ENCODE measurements at places on chromosomes 6 and 20.

GRCh38 chr20:64065974-64066343 is 3.0 kb downstream of the TCEA2 start:
- DNase-seq = no peak
- peaks cover 23% of the 10 kb centered on the region for H3K36me3 ChIP-seq
- H3K27me3 ChIP-seq = no peaks in the 10 kb centered on the region
- H3K4me1 ChIP-seq = peaks cover 30% of the 10 kb centered on the region

- peaks cover 78% of the 10 kb centered on the region for H3K36me3 ChIP-seq
- peak overlapping the region; percentile 99 for H3K27ac ChIP-seq
- H3K27me3 ChIP-seq = no peaks in the 10 kb centered on the region
- peaks cover 11% of the 10 kb centered on the region for H3K4me1 ChIP-seq
- no peak overlapping the region for H3K4me3 ChIP-seq
Observed at GRCh38 chr20:49542514-49542991, 25.4 kb downstream of the PTGIS start.

DNA sequence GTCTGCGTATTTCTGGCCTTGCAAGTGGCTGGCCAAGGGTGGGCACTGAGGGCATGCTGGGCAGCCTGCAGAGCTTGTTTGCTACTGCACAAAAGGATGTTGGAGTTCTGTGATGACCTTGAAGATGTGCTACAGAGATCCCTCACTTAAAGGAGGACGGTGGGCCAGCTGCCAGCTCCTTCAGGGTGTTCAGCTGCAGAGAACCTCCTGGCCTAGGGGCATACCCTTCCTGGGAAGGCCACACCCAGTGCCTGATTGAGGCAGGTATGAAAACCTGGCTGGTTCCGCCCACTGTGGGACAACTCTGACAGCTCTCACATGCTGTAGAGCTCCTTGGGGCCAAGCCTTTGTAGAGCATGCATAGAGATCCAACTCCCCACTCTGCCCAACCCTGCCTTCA is 3.0 kb upstream of the KCNK17 start:
- no peak overlapping the region for H3K27ac ChIP-seq
- H3K4me1 ChIP-seq = peaks cover 32% of the 10 kb centered on the region
- no peak overlapping the region for H3K4me3 ChIP-seq

GRCh38 chr6:105458551-105458950 is 55.7 kb upstream of the PREP start:
- no peak overlapping the region for H3K4me3 ChIP-seq
- no peaks in the 10 kb centered on the region for H3K36me3 ChIP-seq
- H3K27ac ChIP-seq = no peak overlapping the region
- no peaks in the 10 kb centered on the region for H3K27me3 ChIP-seq
- H3K4me1 ChIP-seq = no peaks in the 10 kb centered on the region
- no peak for DNase-seq

GRCh38 chr20:32226391-32226790 is 18.7 kb downstream of the POFUT1 start:
- no peak for DNase-seq
- no peaks in the 10 kb centered on the region for H3K27me3 ChIP-seq
- no peak overlapping the region for H3K27ac ChIP-seq

DNA sequence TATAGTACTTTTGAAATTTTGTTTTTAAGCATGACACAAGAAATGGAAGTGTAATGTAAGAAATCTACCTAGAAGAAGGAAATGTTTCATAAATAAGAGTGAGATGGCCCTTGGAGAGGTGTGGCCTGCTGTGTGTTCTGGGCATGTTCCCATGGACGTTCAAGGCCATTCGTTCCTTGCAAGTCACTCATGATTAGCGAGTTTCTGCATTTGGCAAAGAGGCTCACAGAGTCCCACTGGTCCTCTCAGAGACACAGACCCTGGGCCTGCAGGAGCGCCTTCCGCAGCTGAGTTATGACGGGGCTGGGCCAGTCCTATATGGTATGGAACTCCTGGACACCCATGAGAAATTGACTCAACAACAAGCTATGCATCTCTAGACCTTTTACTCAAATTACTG is 7.2 kb downstream of the THBS2 start:
- peak; percentile 58 for DNase-seq
- H3K4me1 ChIP-seq = peaks cover 42% of the 10 kb centered on the region
- H3K27ac ChIP-seq = peak overlapping the region; percentile 12
- no peaks in the 10 kb centered on the region for H3K27me3 ChIP-seq

DNA sequence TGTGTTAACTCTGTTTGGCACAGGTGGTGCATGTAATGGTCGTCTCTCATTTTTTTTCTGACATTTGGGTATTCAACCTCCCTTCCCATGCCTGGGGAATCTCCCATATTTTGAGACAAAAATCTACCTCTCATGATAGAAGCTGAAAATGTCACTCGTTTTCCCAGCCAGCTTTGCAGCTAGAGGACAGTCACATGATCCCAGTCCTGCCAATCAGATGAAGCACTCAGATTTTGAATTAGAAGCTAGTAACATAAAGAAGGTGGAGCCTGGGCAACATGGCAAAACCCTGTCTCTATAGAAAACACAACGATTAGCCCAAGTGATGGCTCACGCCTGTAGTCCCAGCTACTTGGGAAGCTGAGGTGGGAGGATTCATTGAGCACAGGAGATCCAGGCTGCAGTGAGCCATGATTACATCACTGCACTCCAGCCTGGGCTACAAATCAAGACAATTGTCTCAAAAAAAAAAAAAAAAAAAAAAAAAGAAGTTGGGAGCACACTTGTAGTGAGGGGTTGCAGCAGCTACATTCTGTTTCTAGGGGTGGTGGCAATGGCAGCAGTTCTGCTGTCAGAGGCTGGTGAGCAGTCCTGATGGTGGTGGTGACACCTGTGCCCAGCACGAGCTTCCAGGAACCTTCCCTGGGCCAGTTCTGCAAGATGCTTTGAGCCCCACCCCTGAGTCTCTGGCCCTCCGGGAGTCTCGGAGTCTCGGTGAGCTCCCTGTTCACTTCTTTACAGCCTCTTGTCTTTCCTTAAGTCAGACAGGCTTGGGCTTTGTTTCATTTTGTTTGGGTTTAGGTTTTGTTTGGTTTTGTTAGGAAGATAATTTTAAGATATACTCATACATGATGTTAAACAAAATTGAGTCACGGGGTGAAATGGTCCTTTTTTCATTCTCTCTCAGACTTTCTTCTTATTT is 94.1 kb upstream of the KCNG1 start:
- no peaks in the 10 kb centered on the region for H3K36me3 ChIP-seq
- no peak overlapping the region for H3K4me3 ChIP-seq
- no peak overlapping the region for H3K27ac ChIP-seq
- DNase-seq = no peak

DNA sequence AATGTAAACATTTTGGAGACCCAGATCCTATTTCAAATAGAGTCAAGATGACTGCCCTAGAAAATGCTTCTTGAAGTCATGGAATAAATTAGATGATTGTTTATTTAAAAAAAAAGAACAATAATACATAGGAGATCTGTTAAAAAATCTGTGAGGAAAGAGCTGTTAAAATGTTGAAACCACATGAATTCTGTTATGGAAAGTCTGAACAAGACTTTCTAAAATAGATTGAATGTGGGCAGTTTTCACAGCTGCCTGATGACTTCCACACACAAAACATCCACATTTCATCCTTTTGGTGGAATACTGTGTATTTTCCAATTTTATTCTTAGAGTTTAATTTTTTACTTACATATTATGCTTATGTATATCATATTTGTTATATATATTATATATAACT is 186.1 kb downstream of the LAMA2 start:
- DNase-seq = no peak
- no peaks in the 10 kb centered on the region for H3K36me3 ChIP-seq
- no peak overlapping the region for H3K27ac ChIP-seq
- H3K4me3 ChIP-seq = no peak overlapping the region

DNA sequence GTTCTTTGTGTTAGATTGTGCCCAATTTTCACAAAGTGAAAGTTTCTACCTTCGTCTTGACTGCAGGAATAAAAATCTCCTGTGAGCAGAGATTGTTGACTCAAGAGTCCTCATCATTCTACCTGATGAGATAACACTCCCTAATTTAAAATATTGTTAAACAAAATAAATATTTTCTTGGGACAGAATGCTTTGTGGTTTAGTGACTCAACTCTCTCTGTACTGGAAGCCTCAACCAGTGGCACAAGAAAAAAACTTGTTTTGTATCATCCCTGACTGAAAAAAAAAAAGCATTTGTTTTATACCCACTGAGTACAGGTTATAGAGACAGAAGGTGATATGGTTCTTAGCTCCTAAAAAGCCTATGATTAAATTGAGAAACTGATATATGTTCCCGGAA is 78.9 kb downstream of the CRYBG1 start:
- no peaks in the 10 kb centered on the region for H3K4me1 ChIP-seq
- no peaks in the 10 kb centered on the region for H3K36me3 ChIP-seq
- H3K4me3 ChIP-seq = no peak overlapping the region
- H3K27ac ChIP-seq = no peak overlapping the region

DNA sequence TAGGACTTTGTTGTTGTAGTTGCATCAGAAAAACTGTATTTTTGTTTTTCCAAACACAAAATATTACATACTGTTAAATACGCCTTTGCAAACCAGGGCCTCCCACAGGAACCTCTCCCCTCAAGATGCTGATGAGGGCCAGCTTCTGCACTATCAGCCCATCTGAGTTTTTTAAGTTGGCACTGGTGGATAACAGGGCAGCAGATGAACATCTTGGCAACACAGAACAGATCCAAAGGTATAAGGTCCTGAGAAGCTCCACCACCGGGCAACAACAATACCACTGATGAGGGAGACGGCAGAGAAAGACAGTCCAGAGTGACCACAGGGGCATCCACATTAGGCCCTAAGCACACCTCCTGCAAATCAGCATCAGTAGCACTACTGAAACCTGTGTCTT is 177.7 kb downstream of the DLL1 start:
- H3K27me3 ChIP-seq = peaks cover 17% of the 10 kb centered on the region
- DNase-seq = peak; percentile 11
- H3K36me3 ChIP-seq = no peaks in the 10 kb centered on the region
- no peak overlapping the region for H3K27ac ChIP-seq
- no peaks in the 10 kb centered on the region for H3K4me1 ChIP-seq

- H3K4me1 ChIP-seq = no peaks in the 10 kb centered on the region
- H3K27me3 ChIP-seq = no peaks in the 10 kb centered on the region
- no peaks in the 10 kb centered on the region for H3K36me3 ChIP-seq
- no peak overlapping the region for H3K4me3 ChIP-seq
- DNase-seq = no peak
Observed at GRCh38 chr6:107059606-107060005, 31.6 kb downstream of the MTRES1 start.

DNA sequence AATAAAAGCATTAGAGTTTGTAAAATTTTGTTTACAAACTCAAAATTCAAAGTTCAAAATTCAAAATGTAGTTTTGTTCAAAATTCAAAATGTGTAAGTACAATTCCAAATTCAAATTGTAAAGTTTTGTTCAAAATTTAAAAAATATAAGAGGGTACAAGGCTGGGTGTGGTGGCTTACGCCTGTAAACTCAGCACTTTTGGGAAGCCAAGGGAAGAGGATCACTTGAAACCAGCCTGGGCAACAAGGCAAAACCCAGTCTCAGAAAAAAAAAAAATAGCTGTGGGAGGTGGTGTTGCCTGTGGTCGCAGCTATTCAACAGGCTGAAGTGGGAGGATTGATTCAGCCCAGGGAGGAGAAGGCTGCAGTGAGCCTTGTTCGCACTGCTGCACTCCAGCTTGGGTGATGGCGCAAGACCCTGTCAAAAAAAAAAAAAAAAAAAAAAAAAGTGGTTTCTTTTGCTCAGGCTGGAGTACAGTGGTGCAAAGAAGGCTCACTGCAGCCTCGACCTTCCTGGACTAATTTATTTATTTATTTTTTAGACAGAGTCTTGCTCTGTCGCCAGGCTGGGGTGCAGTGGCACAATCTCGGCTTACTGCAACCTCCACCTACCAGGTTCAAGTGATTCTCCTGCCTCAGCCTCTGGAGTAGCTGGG is 5.4 kb upstream of the ZBTB12 start:
- no peaks in the 10 kb centered on the region for H3K27me3 ChIP-seq
- no peak overlapping the region for H3K27ac ChIP-seq
- no peak for DNase-seq
- peaks cover 11% of the 10 kb centered on the region for H3K4me1 ChIP-seq

- H3K4me3 ChIP-seq = no peak overlapping the region
- peak overlapping the region; percentile 61 for H3K27ac ChIP-seq
- H3K27me3 ChIP-seq = no peaks in the 10 kb centered on the region
- DNase-seq = no peak
Observed at GRCh38 chr6:17928514-17929430, 58.7 kb downstream of the KIF13A start.

GRCh38 chr20:1734269-1734858 is 76.8 kb upstream of the SIRPG start:
- no peak for DNase-seq
- H3K4me1 ChIP-seq = no peaks in the 10 kb centered on the region
- no peak overlapping the region for H3K4me3 ChIP-seq
- no peaks in the 10 kb centered on the region for H3K27me3 ChIP-seq
- H3K27ac ChIP-seq = no peak overlapping the region
- H3K36me3 ChIP-seq = no peaks in the 10 kb centered on the region

DNA sequence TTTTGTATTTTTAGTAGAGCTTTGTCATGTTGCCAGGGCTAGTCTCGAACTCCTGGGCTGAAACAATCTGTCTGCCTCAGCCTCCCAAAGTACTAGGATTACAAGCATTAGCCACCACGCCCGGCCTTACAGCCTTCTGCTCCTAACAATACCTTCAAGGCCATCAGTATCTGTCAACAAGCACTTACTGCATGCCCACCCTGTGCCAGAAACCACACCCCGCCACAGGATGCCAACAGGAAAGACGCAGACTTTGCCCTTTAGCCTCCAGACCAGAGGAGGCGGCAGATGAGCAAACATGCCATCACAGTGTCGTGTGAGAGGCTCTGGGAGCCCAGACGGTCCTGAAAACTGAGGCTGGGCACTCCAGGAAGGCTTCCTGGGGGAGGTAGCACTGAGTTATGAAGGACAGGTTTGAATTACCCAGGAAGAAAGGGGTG is 34.7 kb upstream of the TGM3 start:
- H3K27me3 ChIP-seq = peaks cover 3% of the 10 kb centered on the region
- no peaks in the 10 kb centered on the region for H3K36me3 ChIP-seq
- H3K4me1 ChIP-seq = no peaks in the 10 kb centered on the region
- no peak for DNase-seq
- H3K4me3 ChIP-seq = no peak overlapping the region

- H3K27ac ChIP-seq = no peak overlapping the region
- no peaks in the 10 kb centered on the region for H3K4me1 ChIP-seq
- DNase-seq = no peak
- H3K4me3 ChIP-seq = no peak overlapping the region
- H3K27me3 ChIP-seq = no peaks in the 10 kb centered on the region
Observed at GRCh38 chr6:144777249-144777648, 492.1 kb downstream of the UTRN start.

- no peaks in the 10 kb centered on the region for H3K4me1 ChIP-seq
- H3K4me3 ChIP-seq = no peak overlapping the region
- DNase-seq = no peak
- no peak overlapping the region for H3K27ac ChIP-seq
- no peaks in the 10 kb centered on the region for H3K27me3 ChIP-seq
Observed at GRCh38 chr6:2135401-2135800, 110.0 kb downstream of the GMDS start.

- peak overlapping the region; percentile 78 for H3K4me3 ChIP-seq
- H3K4me1 ChIP-seq = no peaks in the 10 kb centered on the region
- no peaks in the 10 kb centered on the region for H3K27me3 ChIP-seq
- H3K27ac ChIP-seq = peak overlapping the region; percentile 89
- DNase-seq = no peak
Observed at GRCh38 chr6:29941471-29941870, 861 bp upstream of the HLA-A start.

- no peak overlapping the region for H3K27ac ChIP-seq
- DNase-seq = no peak
- H3K27me3 ChIP-seq = no peaks in the 10 kb centered on the region
- no peaks in the 10 kb centered on the region for H3K36me3 ChIP-seq
Observed at GRCh38 chr20:7601431-7601830, 338.8 kb downstream of the HAO1 start.

- H3K4me1 ChIP-seq = no peaks in the 10 kb centered on the region
- no peak overlapping the region for H3K27ac ChIP-seq
- H3K36me3 ChIP-seq = peaks cover 62% of the 10 kb centered on the region
- H3K4me3 ChIP-seq = no peak overlapping the region
- H3K27me3 ChIP-seq = no peaks in the 10 kb centered on the region
Observed at GRCh38 chr20:25470045-25470444, 62.6 kb downstream of the GINS1 start.
